ENCODE measurements at places on chromosomes 7 and 10.

DNA sequence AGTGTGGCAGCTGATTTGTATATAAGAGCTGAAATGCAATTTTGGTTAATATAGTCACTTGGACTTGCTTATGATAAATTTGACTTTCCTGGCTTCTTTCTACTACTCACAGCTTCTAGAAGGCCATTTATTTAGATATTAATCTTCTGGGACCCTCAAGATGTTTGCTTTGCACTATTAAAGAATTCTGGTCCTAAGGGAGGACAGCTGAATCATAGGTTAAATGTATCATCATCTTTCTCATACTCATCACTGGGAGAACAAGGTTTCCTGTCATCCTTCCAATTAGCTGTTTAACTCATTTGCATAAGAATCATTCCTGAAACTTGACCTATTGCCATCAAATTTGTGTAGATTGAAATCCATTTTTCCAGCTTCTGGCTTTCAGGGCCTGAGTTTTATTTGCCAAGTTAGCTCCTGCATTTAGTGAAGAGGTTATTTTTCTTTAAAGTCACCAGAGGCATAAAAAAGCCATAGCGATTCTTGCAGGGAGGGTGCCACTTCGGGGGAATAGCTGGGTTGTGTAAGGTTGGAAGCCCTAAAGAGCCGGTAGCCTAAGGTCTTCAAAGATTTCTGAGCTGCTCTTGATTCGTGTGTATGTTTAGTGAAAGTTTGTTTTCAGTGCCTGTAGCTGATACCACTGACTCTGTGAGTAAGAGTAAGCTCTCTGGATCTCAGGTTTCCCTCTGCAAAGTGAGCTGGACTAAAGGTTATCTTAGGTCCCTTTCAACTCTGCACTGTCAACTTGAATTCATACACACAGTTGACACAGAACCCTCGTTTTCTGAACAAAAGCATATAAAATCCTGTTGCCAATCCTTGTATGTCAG, 4.3 kb downstream of the MAP3K8 start:
- DNase-seq = no peak

DNA sequence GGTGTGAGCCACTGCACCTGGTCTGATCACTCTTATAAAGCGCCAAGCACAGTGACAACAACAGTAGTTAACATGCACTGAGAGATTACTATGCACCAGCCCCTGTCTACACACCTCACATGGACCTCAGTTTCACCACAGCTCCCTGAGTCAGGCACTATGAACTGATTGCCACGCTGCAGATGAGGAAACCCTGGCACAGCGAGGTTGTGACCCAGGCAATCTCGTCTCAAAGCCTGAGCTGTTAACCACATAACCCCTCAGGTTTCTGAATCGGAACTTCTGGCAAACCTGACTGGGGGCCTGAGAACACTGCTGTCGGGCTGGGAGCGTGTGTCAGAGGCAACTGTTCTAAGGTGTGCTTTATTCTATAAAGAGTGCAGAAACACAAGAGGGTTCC, 150.8 kb downstream of the RNF216 start:
- no peak for DNase-seq

GRCh38 chr7:136336932-136337331, 359.8 kb upstream of the MTPN start:
- DNase-seq = no peak

- DNase-seq = no peak
Measured at GRCh38 chr7:17984288-17984687, 43.4 kb downstream of the PRPS1L1 start.

DNA sequence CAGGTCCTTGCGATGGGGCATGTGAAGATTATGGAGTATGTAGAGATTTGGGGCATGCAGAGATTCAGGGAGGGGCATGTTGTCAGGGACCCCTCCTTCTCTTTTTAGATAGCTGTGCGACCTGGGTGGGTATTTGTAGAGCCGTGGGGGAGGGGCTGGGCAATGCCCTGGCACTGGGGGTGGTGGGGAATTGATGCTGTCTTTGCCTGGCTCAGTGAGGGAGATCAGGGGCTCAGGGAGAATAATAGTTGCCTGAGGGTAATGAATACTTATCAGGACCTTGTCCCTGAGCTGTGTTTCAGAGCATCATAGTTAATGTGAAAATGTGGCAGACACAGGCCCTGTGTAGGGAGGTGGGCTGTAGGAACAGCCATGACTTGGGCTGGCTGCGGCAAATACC, 3.5 kb downstream of the RAMP3 start:
- no peak for DNase-seq

DNA sequence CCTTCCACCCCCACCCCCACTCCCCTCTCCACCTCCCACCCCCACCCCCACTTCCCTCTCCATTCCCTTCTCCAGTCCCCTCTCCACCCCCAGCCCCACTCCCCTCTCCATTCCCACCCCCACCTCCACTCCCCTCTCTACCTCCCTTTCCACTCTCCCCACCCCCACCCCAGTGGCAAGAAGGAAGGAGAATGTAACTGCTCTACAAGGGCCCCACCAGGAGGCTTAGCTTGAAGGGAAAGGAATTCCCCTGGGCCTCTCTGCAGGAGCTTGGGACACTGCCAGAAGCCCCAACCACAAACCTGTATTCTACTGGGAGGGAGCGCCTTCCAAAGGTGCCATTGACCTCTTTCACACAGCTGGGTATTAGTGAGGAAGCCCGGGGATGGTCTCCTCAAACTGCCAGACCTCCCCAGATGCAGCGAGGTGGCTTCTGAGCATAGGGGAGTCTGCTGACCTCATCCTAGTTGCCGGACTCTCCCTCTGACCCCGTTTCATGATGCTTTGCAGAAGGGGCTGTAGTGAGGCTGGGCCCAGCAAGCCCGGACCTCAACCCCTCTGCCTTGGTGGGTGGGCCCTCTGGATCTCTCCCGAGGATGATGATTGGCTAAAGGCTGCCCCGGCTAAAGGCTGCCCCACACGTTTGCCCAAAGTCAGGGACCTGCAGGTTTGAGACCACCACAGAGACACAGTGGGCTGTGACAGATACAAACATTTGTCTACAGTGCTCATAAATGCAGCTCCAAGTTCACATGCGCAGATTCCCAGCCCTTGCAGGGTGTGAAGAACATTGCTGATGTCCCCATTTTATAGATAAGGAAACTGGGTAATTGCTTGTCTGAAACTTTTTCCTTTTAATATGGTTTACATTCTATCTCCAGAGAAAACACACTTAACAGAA, 2.9 kb downstream of the DEPP1 start:
- DNase-seq = peak; percentile 30

DNA sequence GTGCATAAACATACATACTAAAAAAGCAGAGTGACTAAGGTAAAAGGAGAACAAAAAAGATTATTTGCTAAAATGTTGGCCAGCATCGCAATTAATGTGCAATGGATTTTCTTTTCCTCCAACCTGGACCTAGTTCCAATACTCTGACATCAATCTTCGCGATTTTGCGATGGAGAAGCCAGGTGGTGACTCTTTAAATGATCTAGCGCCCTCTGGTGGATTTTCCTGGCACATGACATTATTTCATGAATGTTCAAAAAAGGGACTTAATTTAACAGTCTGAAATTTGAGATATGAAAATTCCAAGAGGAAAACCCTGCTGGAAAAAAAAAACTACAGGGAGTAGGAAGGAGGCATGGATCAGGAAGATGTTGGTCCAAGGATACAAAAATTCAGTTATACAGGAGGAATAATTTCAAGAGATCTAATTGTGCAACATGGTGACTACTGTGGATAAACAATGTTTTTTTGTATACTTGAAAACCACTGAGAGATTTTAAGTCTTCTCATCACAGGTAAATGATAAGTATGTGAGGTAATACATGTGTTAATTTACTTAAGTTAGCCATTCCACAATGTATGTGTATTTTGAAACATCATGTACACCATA, 4.3 kb upstream of the KCNMA1 start:
- DNase-seq = peak; percentile 42

GRCh38 chr7:41312235-41312634, 390.7 kb downstream of the INHBA start:
- DNase-seq = no peak

- peak; percentile 36 for DNase-seq
Measured at GRCh38 chr7:84524714-84525694, 330.4 kb upstream of the SEMA3A start.

- DNase-seq = no peak
Measured at GRCh38 chr10:68781613-68782574, 45.4 kb upstream of the STOX1 start.

DNA sequence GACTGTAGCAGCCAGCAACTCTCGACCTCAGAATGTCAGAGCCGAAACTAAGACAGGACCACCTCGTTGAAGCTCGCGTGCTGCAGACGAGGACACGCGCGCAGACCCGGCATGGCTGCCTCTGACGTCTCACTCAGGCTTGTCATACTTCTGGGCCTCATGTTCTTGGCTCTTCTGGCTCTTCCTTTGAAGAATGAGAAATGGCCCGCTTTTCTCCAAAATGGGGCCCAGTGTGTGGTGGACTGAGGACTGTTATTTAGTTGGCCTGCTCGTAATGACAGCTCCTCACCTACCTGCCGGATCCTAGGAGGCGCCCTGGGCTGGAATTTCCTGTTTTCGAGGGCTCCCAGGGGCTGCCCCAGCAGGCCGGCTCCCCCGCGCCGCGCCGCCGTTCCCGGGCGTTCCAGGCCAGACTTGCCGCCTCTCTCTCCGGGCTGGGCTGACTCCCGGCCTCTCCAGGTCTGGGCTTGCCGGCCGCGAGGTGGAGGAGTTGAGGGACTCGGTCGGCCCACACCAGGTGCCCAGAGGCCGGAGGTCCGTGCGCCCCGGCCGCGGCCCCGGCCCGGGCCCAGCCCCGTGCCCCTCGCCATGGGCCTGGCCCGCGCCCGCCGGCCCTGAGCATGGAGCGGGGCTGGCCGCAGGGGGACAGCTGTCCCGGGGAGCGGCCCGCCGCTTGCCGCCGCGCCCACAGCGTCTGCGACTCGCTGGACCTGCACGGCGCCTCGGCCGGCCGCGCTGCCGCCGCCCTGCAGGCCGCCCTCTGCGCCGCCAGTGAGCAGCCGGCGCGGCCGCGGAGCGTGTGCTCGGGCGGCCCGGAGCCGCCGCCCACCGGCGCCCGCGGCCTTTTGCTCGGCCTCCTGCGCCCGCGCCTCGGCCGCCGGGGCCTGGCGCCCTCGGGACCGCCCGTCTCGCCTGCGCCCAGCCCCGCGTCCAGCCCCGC, 28.1 kb downstream of the AGAP3 start:
- DNase-seq = no peak

- DNase-seq = no peak
Measured at GRCh38 chr10:112208292-112208691, 24.7 kb upstream of the GPAM start.

DNA sequence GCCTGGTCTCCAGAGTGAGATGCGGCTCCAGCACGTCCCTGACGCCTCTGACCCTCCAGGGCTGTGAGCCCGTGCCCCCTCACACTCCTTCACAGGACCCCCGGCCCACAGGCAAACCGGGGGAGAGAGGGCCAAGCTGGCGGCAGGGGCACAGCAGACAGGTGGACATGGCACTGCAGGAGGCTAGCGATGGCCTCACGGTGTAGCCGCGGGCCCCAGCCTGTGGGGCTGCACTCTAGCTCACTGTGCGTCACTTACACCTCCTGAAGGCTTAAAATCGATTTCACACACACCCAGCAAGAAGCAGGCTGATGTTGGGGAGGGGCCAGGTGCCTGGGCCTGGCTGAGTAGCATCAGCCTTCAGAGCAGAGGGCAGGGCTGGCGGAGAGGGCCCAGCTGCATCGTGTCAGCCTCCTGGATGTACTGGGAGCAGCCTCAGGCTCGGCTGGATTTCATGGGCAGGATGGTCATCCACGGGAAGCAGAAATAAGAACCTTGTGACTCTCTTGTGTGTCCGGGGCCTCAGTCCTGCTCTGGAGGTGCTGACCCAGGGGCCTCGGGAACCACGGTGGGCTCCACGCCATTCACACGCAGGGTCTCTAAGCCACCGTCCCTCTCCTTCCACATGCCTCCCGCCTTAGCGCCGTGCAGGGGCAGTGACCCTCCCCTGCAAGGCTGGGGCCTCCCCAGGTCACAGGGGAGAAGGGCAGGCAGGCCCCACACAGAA, 19.4 kb upstream of the KNDC1 start:
- no peak for DNase-seq

- DNase-seq = no peak
Measured at GRCh38 chr10:23368816-23369640, 24.4 kb upstream of the C10orf67 start.

GRCh38 chr7:51647931-51648351, 331.3 kb upstream of the COBL start:
- DNase-seq = no peak

DNA sequence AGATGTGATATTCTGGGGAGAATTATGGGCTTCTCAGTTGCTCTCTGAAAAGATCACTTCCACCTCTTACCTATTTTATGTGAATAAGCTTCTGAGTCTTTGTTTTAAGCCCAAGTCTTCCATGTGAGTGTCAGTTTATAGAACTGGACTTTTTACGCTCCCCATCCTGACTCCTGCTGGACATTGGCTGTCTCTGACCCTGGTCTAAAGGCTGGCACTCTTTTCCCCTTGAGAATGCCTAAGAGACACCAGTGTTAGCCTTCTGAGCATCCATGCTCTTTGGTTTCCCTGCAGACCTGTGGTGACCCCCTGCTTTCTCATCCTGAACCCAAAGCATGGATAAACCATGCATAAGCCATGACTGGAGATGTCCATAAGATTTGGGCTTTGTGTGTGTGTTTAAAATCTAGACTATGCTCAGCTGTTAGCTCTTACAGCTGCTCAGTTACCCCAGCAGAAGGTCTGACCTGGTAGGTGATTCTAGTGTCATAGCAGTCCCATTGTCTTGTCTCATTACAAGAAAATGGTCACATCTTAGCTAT, 148.6 kb upstream of the IMMP2L start:
- no peak for DNase-seq

- DNase-seq = no peak
Measured at GRCh38 chr10:1272079-1272776, 216.0 kb downstream of the WDR37 start.

- no peak for DNase-seq
Measured at GRCh38 chr7:138665669-138666140, 35.5 kb downstream of the SVOPL start.

DNA sequence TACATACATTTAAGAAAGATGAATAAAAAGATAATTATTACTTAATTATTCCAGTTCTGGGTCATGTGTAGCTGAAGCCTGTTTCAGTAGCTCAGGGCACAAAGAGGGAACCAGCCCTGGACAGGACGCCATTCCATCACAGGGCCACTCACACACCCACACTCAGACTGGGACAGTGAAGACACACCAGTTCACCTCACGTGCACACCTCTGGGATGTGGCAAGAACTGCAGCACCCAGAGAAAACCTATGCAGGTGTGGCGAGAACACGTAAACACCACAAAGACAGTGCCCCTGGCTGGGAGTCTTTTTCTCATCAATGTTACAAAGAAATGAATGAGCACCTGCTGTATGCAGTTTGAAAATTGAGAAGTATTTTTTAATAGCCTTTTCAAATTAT, 1.6 kb upstream of the IDI1 start:
- DNase-seq = no peak

GRCh38 chr7:5572439-5572838, 148.8 kb upstream of the TNRC18 start:
- no peak for DNase-seq
